ENCODE measurements at places on chromosomes 1 and 21. TPM values are rescaled to one million over a fixed set of nuclear protein-coding genes. Genes with fewer than 3 reads are reported as not detected.

The SMIM1 gene
- total RNA-seq = 4.6 TPM

The PPIAL4G gene
- total RNA-seq = not detected

- H3K27ac ChIP-seq = no peak overlapping the region
- no peak overlapping the region for H3K4me3 ChIP-seq
- H3K36me3 ChIP-seq = no peaks in the 10 kb centered on the region
- no peak for DNase-seq
- H3K4me1 ChIP-seq = peaks cover 21% of the 10 kb centered on the region
- H3K27me3 ChIP-seq = no peaks in the 10 kb centered on the region
Observed at GRCh38 chr21:33974513-33975468, 59.2 kb upstream of the ATP5PO start.

The NECTIN4 gene
- not detected for total RNA-seq

DNA sequence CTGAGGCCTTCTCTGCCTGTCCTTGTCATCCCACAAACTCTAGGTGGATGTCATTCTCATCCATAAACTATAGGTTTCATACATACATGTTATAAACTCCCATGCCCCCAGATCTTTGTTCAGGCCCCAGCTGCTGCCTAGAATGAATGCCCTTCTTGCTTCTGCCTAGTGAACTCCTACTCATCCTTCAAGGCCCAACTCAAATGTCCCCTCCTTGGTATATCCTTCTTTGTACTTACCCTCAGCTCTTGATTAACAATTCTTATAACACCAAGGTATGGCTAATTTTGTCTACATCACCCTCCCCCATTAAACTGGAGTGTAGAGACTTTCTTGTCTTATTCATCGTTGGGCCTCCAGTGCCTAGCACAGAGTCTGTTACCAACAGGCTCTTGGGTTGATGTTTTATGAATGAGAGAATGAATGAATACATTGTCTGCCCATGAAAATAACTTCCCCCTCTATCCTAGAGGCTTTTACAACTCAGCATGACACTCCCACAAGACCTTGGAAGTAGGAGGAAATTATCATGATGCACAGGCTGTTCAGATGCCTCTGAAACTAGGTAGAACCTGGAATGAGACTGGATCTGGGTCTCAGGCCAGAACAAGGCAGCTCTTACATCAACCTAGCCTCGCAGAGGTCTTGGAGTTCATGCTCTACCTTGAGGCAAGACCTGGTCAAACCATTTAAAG, 26.9 kb downstream of the EPHB2 start:
- H3K27me3 ChIP-seq = no peaks in the 10 kb centered on the region
- no peak overlapping the region for H3K4me3 ChIP-seq
- no peak overlapping the region for H3K27ac ChIP-seq
- peaks cover 9% of the 10 kb centered on the region for H3K4me1 ChIP-seq
- DNase-seq = no peak
- no peaks in the 10 kb centered on the region for H3K36me3 ChIP-seq

The TTLL10 gene
- not detected for total RNA-seq

DNA sequence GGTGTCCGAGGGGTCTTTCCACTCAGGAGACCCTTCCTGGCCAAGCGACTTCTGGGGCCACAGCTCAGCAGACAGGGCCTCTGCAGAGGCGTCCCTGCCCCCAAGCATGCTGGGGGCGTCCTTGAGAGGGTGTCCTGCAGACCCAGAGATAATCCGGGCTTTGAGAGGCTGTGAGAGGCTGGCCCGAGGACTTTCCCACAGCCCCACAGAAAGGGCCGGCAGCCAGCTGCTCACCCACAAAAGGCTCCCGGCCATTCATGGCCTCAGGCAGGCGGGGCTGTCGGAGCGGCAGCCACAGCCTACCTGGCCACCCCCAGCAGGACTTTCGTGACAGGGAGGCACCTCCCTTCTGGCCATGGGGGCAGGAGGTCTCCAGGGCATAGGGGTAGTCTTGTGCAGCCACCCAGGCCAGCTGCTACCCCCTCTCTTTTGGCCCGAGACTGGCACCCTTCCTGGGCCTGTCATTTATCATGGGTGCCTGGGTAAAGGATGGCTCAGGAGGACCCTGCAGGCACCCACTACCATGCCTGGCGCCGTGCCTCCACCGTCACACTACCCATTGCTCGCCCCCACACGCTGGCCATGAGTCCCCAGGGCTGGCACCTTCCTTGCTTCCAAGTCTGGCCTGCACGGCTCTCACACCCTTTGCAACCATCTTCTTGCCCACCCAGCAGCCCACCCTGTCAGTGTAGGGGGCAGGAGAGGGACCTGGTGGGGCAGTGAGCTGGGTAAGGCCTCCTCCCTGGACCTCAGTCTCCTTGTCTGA, 11.1 kb upstream of the TNFRSF14 start:
- no peak for DNase-seq
- H3K4me1 ChIP-seq = peaks cover 16% of the 10 kb centered on the region
- H3K36me3 ChIP-seq = no peaks in the 10 kb centered on the region
- no peak overlapping the region for H3K27ac ChIP-seq
- H3K27me3 ChIP-seq = no peaks in the 10 kb centered on the region

DNA sequence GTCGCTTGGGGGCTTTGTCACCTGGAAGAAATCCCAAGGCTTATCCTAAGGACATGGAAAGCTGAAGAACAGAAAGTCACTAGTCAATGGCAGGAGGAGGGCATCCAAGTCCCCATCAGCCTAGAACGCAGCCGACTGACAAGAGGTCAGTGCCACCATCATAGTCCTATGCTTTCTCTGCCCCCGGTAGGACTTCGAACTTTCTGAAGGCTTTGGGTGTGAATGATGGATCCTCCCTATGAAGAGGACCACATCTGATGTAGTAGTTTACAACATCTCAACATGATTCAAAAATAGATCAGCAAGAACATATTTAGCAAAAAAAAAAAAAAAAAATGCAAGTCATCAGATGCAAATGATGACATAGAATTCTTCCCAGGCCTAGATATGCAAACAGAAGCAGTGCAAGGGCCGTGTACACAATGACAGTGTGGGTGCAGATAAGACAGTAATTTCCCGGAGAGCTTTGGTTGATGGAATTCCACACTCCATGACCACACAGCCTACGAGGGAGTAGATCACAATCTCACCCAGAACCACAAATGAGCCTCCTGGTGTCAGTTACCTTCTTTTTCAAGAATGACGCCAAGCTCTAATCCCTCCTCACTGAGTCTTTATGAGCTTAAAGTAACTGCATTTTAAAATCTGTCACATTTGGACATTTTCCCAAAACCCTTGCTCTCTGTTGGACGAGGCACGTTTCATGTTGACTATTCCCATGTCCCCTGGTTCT, 88.2 kb downstream of the PSMG1 start:
- no peak for DNase-seq
- no peaks in the 10 kb centered on the region for H3K27me3 ChIP-seq
- peaks cover 10% of the 10 kb centered on the region for H3K4me1 ChIP-seq
- no peak overlapping the region for H3K4me3 ChIP-seq
- peak overlapping the region; percentile 20 for H3K27ac ChIP-seq
